Neural crest cell (in vitro differentiated cells): ENCODE measurements at places on chromosomes 6 and 20.

- no peak for DNase-seq
These were observed 631.7 kb downstream of the TFAP2B start for GRCh38 chr6:51450248-51450957.

- DNase-seq: no peak
These were observed 32.6 kb downstream of the BAK1 start for GRCh38 chr6:33547499-33547898.

DNA sequence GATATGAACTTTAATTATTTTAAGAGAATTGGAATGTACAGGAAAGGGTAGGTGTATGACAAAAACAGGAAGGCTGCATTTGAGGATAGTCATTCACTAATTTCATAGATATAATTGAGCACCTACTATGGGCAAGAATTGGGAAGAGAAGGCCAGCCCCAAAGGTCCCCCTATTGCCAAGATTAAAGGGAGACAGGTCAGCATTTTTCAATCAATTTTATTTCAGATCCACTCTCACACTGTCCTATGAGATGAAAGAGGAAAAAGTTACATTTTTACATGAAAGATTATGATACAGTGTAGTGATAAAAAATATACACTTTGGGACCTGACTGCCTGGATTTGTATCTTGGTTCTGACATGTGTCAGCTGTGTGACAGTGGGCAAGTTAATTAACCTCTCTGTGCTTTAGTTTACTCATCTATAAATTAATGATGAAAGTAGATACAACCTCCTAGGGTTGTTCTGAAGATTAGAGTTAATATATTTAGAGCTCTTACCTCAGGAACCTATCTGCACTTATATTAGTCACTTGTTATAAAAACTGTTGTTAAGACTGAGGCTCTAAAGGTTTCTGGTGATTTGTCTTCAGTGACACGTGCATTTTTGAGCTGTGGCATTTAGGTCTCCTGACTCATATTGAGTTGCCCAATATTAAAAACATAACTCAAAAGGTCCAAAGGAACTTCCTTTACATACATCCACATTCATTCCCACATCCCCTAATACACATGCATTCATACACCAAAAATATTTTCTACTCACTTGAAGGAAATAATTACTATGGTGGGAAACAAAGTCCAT is 45.7 kb downstream of the SCGN start:
- DNase-seq: no peak

DNA sequence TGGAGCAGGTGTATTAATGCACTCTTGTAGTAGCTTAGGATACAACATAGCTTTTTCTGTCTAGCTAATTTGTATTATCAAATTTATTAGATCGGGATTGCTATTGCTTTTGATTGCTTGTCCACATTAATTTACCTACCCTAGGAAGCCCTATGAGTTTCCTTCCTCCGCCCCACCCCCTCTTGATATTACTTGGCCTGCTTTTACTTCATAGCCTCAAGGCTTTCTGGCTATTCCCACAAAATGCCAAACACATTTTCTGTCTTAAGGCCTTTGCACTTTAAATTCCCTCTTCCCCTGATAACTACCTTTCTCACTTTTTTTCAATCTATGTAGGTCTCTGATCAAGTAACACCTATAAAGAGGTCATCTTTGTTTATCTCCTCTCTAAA is 99.1 kb upstream of the PRSS16 start:
- DNase-seq: no peak

- DNase-seq: no peak
These were observed 84.7 kb downstream of the FOXA2 start for GRCh38 chr20:22499515-22500166.
